ENCODE measurements at places on chromosomes 1 and 21.

DNA sequence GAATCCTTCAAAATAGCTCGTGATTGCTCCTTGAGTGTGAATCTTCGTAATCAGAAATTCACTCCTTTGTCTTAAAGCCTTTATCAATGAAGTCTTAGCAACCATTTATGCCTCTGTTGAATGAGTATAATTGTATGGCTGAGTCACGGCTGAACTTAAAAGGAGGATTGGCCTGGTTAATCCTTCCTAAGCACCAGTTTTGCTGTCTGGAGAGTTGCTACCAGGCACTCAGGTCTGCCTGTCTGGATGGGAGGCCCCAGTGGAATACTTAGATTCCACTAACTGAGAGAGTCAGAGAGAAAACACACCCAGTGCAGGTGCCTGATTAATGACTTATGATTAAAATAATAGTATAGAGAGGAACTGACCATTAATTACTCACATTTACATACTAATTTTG lies 7.6 kb upstream of the HHAT start:
- no peak for DNase-seq

- no peak for DNase-seq
Observed at GRCh38 chr1:25206201-25206600, 26.1 kb downstream of the SYF2 start.

- DNase-seq: no peak
Observed at GRCh38 chr1:164576291-164577271, 17.6 kb downstream of the PBX1 start.

DNA sequence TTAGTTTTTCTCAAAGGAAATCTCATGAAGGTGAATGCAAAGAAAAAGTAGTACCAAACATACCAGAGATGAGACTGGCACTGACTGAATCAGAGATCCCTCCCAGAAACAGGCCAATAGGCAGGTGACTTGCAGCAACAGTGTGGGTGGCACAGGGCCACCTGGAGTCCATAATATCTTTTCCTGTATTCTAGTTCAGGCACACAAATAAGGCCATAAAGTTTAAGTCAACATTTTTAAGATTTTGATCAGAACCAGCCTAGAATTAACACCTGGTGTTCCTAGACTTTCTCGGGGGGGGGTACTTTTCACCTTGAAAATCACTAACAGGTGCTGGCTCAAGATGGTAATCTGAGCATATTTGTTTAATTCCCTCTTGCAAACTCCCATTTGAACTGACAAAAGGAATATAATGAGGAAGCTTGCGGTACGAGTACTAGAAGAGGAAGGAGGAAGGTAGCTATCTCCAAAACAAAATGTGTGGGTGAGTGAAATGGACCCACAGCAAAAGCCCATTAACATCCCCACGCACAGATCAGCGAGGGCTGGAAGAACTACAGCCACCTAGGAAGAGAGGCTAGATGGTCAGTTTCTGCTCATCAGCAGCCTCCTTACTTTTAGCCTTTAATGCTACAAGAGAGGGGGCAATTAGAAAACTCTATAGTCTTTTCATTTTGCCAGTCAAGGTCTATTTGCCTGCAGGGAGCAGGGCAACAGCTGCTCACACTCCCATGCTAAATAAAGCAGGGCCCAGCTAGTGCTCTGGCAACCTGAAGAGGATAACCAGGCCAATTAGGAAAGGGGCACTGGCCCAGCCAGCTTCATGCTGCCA lies 18.9 kb downstream of the SDE2 start:
- no peak for DNase-seq

DNA sequence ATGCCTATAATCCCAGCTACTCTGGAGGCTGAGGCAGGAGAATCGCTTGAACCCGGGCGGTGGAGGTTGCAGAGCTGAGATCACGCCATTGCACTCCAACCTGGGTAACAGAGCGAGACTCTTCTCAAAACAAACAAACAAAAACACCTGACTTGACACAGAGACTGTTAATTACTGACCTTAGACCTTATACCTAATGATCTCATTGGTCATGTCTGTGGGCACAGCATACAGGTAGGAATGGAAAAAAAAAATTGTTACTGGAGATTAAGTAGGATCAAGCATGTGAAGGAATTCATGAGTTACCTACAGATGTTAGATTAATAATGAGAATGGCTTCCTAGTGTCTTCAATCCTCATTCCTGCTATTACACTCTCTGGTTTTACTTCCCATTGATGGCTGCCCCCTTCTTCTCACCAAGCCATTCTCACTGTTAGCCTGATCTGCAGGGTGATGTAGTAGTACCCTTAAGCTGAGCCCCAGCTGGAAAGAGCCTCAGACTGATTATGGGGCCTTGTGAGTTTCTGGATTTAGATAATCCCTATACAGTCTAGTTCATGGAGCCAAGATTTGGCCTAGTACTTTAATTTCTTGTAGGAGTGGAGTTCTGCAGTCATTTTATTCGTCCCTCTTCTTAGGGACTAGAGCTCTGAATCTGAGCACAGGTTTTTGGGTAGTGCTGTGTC lies 8.8 kb downstream of the TBCE start:
- DNase-seq: no peak

- no peak for DNase-seq
Observed at GRCh38 chr1:22796642-22797041, 86.0 kb downstream of the EPHB2 start.

DNA sequence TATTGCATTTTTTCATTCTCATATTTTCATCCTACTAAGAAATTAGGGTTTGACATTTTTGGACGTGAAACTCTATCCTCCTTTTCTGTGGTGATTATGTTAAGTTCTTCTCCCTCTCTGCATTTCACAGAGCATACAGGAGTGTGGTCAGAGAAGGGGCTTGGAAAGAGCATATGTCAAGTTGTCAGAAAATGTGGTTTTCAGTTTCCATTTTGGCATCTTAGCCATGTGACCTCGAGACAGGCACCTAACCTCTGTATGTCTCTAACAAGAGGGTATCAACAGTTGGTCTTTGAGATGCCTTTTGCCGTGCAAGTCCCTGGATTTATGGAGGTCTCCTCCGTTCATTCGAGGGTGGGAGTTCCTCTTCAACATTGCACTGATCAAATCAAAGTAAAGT lies 140.7 kb downstream of the CYYR1 start:
- DNase-seq: no peak
